Pons (tissue), 1 donor: ENCODE measurements at places on chromosomes 6 and 20.

DNA sequence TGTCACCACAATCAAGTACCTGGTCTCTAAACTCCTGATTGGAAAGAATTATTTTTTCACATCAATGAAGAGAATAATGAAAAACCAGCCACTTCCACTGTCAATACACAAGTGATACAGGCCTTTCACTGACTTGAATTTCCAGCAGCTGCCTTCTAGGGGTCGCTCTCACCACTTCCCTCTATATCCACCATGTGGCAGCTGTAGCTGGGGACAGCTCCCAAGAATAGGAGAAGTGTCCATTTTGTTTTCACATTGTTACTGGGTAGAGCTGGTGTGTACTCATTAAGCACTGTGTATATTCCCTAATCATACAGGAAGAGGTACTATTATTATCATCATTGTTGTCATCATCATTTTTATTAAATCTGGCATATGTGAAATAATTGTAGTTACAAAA, 438.4 kb upstream of the SPTLC3 start:
- peak; percentile 17 for DNase-seq

DNA sequence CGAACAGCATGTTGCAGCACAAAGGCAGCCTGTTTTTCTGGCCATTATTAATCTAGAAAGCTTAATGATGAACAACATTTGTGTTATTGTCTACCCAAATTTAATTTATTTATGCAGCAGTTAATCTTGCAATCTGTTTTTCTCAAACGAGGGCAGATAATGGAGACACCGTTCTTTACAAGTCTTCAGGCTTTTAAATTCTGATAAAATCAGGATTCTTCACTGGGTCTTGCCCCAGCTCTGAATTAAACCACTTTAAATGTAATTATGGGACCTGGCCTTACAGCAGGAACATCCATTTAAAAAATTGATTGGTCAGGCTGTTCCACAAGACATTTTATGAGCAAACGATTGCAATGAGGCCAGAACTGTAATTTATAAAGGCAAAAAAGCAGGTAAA, 26.5 kb upstream of the INSM1 start:
- DNase-seq: no peak

GRCh38 chr6:51866867-51867266, 220.5 kb downstream of the PKHD1 start:
- no peak for DNase-seq

DNA sequence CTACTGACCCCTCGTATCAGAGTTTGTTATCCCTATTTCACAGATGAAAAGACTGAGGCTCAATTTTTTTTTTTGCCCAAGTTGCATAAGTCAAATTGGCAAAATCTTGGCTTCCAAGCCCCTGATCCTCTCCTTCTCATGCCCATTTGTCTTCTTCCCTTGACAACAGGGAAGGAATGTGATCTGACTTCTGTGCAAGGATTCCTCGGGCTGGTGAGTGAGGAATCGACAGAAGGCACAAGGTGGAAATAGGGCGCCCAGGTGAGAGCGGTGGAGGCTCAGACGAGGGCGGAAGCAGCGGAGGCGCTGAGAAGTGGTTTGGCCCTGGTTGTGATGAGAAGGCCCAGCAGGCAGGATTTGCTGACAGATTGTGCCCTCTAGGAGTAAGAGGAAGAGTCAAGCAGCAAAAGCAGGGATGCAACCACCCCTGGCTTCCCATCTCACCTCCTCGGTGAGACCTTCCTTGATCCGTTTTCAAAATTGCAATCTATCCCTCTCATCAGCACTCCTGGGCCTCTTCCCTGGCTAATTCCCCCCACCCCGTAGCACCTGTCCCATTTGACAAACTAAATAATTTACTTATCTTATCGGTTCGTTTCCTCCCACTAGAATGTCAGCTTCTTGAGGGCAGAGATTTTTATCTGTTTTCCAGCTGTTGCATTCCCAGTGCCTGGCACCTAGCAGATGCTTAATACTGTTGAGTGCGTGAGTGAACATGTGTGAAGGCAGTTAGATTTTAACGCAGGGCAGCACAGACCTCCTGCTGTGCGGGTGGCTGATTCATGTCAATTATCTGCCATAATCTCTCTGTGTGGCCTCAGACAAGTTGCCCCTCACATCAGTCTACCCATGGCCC, 3.7 kb upstream of the SIRPA start:
- DNase-seq: no peak

DNA sequence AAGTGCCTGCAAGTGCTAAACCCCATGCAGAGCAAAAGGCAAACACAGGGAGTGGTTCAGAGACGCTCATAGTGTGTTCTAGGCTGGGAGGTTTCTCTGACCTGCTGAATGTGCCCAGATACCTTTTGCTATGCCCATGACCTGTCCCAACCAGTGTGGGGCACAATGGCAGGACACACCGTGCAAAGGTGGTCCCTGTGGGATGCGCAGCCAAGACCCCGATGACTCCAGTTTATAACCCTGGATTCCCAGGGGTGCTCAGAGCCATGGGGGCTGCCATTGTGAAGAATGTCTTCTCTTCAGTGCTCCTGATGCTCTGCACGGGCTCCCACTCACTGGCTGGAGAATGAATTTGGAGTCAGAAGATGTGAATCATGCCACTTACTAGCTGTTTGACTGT, 2.2 kb upstream of the NINL start:
- no peak for DNase-seq

DNA sequence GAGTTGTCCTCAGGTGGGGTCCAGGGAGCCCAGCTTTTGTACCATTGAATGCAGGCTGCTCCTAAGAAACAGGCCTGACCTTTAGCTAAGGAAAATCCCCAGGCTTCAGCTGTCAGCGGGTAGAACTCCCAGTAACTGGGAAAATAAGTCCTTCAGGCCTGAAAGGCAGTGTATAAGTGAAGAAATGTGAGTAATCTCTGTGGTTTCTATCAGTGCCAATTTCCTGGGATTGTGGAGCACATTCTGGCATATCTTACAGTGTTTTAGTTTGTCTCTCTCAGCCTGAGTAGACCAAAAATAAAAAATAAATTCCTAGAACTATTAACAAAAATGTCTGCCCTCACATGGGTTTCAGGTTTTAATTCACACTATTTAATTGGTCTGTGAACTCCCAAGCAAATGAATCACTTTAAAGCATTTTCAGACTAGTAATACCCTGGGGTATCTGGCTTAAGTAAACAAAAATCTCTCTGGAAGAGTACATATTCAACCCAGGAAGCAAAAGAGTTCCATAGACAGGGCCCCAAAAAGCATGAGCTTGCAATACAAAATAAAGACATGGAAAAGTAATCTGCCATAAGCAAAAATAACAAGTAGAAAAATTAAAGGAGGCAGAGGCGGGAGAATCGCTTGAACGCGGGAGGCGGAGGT, 566.2 kb upstream of the NOX3 start:
- no peak for DNase-seq

GRCh38 chr6:90496258-90497016, 90.4 kb downstream of the MAP3K7 start:
- no peak for DNase-seq

GRCh38 chr20:62741191-62741691, 32.6 kb downstream of the NTSR1 start:
- DNase-seq: no peak

DNA sequence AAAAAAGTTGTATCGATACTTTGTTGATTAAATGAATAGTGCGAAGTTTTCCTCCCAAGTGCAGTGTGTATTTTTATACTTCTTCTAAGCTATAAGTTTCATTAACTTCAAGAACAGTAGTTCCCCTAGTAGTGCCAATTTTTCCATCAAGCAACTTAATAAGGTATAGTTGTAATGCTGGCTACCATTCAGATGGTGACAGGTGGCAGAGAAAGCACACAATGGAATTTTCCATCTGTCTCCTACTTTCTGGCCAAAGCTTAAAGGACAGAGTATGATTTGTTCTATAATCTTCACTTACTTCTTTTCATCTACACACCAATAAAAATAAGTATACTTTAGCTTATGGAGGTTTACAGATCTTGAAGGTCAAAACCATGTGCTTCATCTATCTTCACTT, 431.1 kb downstream of the NKAIN2 start:
- DNase-seq: no peak
